Muscle of back (tissue), 13 donors: ENCODE measurements at places on chromosomes 4 and X. TPM values are rescaled to one million over a fixed set of nuclear protein-coding genes. Genes with fewer than 3 reads are reported as not detected.

DNA sequence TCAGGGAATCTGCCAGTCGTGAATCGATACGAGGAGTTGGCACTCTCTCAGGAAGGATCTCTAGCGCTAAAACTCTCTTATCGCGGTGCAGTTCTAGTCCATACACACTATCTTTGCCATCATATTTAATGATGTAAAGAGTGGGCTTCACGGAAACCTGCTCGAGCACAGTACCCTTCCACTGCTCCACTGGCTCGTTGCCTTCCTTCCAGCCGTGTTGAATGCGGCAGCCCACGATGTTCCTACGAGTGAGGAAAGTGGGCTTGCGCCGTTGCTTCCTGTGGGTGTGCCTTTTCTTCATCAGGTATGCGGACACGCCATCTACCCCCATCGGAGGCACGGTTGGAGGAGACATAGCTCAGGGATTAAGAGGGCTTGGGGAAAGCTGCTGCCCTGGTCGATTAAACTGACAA is 661 bp downstream of the SPIN4 start:
- peak; percentile 67 for DNase-seq

GRCh38 chr4:10715696-10716095 is 31.1 kb upstream of the CLNK start:
- DNase-seq = peak; percentile 39

- no peak for DNase-seq
Observed at GRCh38 chr4:185464887-185465286, 6.6 kb downstream of the CCDC110 start.

GRCh38 chrX:68978255-68978654 is 149.4 kb downstream of the EFNB1 start:
- DNase-seq = peak; percentile 45

DNA sequence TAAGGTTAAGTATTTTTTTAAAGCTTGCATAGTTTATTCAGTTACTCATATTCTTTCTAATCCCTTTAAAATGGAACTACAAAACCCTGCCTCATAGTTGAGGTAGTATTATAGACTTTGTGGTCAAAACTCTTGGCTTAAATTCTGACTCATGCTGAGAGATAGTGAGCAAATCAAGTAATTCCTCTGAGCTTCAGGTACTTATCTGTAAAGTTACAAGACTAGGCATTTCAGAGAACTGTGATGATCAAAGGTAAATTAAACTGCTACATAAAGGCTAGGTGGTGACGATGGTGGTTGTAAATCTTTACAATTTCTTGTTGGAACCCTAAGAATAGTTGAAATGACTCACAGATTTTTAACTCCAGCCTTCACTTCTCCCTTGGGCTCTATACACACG is 3.2 kb upstream of the CLOCK start:
- no peak for DNase-seq

DNA sequence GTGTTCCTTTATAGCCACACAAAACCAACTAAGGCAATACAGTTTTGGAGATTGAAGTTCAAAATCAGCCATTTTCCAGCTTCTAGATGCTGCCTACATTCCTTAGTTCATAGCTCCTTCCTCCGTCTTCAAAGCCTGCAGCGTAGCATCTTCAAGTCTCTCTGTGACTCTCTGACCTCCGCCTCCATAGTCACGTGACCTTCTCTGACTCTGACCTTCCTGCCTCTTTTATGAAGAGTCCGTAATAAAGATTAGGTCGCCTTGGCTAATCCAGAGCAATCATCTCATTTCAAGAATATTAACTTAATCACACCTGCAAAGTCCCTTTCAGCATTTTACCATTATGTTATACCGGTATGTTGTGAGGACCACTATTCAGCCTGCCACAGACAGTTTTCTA is 60.4 kb downstream of the ZCCHC12 start:
- DNase-seq = no peak

DNA sequence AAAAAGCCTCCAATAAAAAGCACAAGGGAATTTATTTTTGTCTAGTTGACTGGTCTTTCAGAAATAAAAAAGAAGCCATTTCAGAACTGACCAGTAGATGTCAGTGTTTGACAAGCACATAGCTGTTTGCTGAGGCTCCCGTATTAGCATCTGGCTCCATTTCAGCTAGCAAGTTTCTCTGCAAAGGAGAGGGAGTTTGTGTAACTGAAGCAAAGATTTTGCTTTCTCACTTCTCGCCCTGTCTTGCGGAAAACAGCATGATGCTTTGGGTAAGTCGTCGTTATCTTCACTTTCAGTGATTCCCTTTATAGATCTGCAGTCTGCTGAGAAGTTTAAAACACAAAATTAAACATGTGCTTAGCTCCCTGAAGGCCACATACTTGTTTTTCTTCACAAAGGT is 85.5 kb downstream of the CT47B1 start:
- peak; percentile 84 for DNase-seq

DNA sequence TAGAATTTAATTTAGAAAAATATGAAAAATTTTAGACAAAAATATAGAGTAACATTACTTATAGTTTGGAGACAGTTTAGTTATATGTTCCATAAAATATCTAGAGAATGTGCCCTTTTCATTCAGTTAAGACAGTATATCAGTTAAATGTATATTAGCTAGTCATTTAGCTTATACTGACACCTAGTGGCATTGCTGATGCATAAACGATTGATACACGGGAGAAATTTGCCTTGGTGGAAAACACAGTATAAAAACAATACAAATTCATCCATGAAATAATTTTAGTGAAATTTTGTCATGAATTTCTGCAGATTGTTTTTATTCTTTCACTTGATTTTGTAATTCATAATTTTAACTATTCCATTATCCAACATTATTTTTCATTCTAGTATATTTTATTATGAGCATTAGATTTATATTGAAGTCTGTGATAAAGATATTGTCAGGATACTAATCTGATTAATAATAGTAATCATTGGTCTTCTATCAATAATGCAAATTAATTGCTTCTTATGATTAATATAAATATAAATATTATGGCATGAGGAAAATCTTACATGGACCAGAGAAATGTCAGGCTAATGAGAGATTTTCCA is 219.0 kb downstream of the TLL1 start:
- peak; percentile 58 for DNase-seq

GRCh38 chrX:8504451-8504850 is 39.8 kb downstream of the VCX3B start:
- DNase-seq = peak; percentile 17

DNA sequence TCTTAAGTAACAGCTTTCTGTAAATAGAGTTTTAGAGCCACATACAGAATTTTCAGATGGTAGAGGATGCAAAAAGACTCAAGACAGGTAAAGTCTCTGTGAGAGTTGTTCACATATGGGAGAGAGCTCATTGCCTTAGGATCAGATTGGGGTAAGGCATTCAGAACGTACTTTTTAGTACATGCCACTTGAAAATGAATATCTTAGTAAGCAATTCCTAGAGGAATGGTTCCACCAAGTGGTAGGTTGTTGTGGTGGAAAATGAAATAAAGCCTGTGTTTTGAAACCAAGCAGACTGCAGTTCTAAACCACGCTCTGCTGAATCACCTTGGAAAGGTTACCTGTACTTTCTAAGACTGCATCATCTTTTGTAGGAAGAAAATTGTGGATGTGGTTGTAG is 547.0 kb upstream of the LCORL start:
- peak; percentile 2 for DNase-seq

- DNase-seq = peak; percentile 87
Observed at GRCh38 chr4:7960790-7961655, 21.4 kb upstream of the AFAP1 start.

GRCh38 chrX:84168095-84168494 is 19.9 kb downstream of the RPS6KA6 start:
- no peak for DNase-seq

DNA sequence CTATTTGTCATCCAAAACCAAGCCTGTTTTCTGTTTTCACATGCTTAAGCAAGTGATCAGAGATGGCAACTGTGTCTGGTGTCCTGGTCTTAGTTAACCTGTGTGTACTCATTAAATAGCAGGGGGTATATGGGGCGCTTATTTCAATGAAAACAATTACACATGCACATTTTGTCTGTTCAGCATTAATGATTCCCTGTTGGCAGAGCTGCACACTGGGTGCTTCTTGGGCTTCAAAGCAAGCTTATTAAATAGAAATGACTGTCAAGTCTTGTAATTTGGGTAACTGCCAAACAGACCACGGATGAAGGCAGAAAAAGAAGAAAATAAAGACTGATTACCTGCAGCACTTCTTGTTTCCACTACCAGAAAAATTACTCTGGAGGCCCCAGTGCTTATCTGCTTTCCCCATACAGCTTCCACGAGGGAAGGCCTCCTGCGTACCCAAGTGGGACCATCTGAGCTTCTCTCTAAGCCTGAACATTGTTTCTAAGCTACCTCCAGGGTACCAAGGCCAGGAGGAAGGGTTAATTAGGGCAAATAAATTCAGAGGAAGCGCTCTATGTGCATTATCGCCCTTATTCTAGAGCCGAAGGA is 107.2 kb upstream of the TBL1X start:
- no peak for DNase-seq

DNA sequence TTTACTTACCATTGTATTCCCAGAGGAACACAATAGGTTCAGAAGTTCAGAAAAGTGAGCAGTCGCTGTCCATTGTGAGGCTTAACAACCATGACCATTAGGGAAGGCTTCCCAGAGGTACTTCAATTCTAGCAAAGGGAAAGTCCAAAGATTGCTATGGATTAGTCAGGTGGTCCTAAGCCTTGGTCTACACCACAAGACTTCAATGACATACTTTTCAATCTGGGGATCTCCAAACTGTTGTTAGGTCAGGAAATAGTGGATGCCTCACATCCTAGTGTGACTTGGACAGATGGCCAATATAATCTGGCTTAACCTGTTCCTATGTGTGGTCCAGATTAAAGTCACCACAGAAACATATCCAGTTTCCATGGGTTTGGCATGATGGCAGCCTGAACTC is 118.0 kb downstream of the SPCS3 start:
- DNase-seq = no peak

PPAT gene
- polyA plus RNA-seq = 15.9 TPM

TGIF2LX gene
- polyA plus RNA-seq = not detected

SMIM31 gene
- polyA plus RNA-seq = not detected

XAGE1B gene
- 1.4 TPM for polyA plus RNA-seq

CT45A2 gene
- polyA plus RNA-seq = not detected

SOD3 gene
- 44.7 TPM for polyA plus RNA-seq

CT55 gene
- 0.31 TPM for polyA plus RNA-seq

NIPAL1 gene
- polyA plus RNA-seq = 5.1 TPM

LRRC66 gene
- polyA plus RNA-seq = 0.82 TPM

VCX gene
- polyA plus RNA-seq = not detected
